ENCODE measurements at places on chromosomes 16 and 17. TPM values are rescaled to one million over a fixed set of nuclear protein-coding genes. Genes with fewer than 3 reads are reported as not detected.

GRCh38 chr17:44955674-44956425 is 8.3 kb upstream of the KIF18B start:
- no peak for DNase-seq

- no peak for DNase-seq
These were observed 15.7 kb upstream of the MLKL start for GRCh38 chr16:74716355-74716754.

OR3A3 gene
- not detected for total RNA-seq

NLRC3 gene
- 28.4 TPM for total RNA-seq

SCGB1C2 gene
- total RNA-seq: not detected

GRCh38 chr17:69812240-69812837 is 262.7 kb upstream of the KCNJ16 start:
- DNase-seq: no peak

- no peak for DNase-seq
These were observed 19.2 kb upstream of the SMIM5 start for GRCh38 chr17:75614006-75614405.

TNFRSF13B gene
- not detected for total RNA-seq

KRT32 gene
- total RNA-seq: not detected

GRCh38 chr17:64216000-64216337 is 47.1 kb downstream of the TEX2 start:
- DNase-seq: no peak

OTOA gene
- total RNA-seq: not detected

- peak; percentile 34 for DNase-seq
These were observed at the start of gene CAVIN1 for GRCh38 chr17:42422958-42423712. Gene CAVIN1 (minus strand): TSS chr17:42423256. CDS start chr17:42423097, 159 bp downstream.

SOX9 gene
- total RNA-seq: not detected

GRCh38 chr16:85616607-85617321 is 3.6 kb downstream of the GSE1 start:
- peak; percentile 29 for DNase-seq

GRCh38 chr16:63372815-63373214 is 1336.6 kb upstream of the CDH8 start:
- DNase-seq: no peak

DNA sequence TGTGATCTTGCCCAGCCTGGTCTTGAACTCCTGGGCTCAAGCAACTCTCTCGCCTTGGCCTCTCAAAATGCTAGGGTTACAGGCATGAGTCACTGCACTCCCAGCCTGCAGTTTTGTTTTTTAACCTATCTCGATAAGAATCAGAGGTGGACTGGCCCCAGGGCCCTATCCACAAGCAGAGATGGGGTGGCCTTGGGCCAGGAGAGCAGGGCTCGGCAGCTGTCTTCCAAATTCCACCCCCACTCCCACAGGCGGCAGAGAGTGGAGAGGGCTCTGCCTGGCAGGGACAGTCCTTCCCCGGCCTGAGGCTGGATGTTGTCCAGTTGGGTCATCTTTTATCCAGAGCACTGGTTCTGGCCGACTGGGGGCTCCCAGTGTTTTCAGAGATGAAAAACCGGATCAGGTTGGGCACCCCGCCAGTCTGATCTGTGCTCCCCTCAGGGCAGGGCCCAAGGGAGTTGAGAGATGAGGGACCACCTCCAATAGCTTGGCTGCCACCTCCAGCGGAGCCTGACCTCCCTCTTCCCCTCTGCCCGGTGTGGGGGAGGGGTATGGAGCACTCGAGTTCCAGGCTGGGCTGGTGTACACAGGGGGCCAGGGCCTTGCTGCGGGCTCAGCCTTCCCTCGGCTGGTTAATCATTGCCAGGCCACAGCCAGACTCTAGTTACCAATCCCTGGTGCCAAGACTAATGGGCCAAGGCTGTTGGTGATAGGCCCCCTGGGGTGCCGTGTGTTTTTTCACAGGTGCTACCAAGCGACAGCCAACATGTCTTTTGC is 30.3 kb upstream of the MYO15B start:
- DNase-seq: no peak

SPNS3 gene
- total RNA-seq: 6.6 TPM

Measured in activated CD4-positive, alpha-beta memory T cell treated with anti-CD3 and anti-CD28 coated beads for 36 hours (primary cell).